ENCODE measurements at places on chromosomes 7 and 10.
A peak's percentile ranks its signal among the peaks of the same experiment; 100 is the strongest.

DNA sequence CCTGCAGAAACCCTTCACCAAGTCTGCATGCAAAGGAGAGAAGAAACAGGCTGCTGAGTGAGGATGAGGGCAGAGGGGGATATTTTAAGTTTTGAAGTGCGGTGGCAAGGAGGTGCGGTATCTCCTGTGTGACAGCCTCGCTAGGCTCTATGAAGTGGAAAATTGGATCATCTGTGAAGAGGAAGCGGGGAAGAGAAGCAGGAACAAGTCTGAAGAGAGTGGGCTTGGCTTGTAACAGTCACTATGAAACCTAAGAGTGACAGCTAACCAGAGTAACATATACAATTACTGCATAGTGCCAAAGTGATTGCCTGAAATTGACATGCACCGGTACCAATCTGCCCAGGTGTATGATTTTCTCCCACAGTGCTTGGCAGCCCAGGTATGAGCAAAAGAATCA is 287.5 kb upstream of the KLF14 start:
- no peak for DNase-seq

DNA sequence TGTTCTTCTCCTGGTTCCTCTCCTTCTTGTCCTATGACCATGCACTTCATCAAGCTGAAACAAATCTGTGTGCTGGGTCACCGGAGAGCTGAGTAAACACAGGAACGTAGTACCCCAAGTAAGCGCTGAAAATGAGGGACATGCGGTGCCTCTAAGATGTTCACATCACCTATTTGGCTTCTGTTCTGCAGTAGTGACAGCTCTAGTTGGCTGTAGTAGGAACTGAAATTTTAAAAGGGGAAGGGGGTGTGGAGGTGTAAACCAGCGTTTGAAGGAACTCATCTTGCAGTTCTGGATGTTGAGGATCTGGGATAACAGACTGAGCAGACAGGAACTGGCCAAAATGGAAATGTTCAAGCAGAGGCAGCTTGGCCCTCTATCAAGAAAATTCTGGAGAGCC is 85.2 kb downstream of the WNT2 start:
- DNase-seq, result no peak

- DNase-seq, result no peak
Observed at GRCh38 chr7:144525956-144526355, 122.5 kb upstream of the NOBOX start.

DNA sequence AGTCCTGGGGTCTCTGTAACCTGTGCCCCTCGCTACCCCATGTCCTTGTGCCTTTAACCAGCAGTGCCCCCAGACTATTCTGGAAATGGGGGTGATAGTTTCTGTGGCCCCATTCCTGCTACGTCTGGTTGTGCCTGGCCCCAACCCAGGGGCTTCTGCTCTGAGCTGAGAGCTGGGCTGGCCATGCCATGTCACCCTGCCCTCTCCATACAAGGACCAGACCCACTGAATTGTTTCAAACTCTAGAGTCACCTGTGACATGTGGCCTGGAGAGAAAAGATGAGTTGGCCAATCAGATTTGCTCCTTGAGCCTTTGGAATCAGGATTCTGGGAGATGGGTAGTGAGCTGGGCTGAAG is 108.6 kb downstream of the GRK5 start:
- DNase-seq, result no peak

DNA sequence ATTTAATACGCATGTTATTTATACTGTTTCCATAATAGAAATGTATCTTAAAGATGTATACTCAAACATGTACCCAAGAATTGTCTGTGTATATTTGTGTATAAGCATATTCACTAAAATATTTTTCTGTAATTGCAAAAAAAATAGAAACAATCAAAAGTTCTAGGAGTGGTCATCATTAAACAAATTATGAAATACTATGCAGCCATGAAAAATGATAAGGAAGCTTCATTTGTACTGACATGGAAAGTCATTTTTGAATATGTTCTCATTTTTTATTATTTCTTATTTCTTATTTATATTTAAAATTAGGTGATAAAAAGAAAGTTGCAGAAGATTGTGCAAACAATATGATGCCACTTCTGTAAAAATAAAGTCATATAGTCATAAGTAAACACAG is 400.0 kb upstream of the AUTS2 start:
- no peak for DNase-seq

DNA sequence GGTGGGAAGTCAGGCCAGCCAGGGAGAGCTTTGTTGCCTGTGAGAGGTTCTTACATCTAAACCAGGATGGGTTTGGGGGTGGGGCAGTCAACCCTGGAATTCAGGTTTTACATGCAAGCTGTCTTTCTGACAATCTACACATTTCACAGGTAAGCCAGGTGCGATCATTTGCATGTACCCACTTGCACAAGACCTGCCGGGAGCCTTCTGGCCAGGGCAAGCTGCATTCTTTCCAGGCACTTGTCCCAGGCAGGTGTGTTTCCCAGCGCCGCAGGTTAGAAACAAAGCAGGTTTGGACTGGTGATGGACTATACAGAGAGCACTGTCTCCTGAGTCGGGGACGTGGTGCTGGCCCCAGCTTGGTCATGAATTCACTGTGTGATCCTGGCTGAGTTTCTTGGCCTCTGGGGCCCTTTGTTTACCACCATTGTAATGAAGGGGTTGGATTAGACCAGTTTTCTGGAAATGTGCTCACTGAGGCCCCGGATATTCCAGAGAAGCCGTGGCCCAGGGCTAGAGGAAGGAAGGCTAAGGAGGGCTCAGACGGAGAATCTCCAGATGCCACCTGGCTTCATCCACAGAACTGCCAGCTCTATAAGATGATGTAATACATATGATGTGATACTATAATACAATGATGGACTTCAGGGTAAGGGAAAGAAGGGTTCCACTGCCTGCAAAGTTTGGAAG is 205.2 kb upstream of the SVIL start:
- no peak for DNase-seq

GRCh38 chr10:58265249-58265648 is 2.4 kb downstream of the IPMK start:
- no peak for DNase-seq

- DNase-seq, result no peak
Observed at GRCh38 chr7:68321776-68322496, 1276.3 kb upstream of the AUTS2 start.

- no peak for DNase-seq
Observed at GRCh38 chr10:127257395-127257794, 61.0 kb upstream of the INSYN2A start.

- DNase-seq, result no peak
Observed at GRCh38 chr7:149859876-149860275, 13.9 kb upstream of the ATP6V0E2 start.

- peak; percentile 88 for DNase-seq
Observed at GRCh38 chr10:90306187-90306586, 551.7 kb downstream of the HTR7 start.

- DNase-seq, result no peak
Observed at GRCh38 chr10:15482156-15482555, 111.1 kb upstream of the FAM171A1 start.

DNA sequence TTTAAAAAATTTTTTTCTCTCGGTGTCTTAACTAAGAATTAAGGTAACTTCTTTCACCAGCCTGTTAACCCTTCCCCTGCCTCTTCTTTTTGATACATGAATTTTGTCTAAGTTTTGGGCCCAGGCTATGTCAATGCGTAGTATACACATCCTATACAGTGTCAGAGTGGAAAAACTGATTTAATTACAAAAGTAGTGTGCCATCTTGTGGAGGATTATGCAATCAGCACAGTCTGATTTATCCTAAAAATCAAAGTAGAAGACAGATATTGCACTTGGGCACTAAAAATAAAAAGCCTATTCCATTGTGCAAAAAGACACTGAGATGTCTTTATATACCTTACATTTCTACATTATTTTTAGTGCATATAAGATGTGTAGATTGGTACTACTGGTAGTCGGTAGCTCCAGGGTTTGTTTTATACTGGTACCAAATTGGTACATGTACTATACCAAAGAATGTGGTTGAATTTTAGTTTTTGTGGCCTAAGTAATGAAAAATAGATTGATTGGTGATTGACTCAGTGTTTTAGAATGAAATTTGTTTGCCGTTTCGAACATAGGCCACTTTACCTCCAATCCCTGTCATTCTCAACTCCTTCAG is 96.6 kb downstream of the MKLN1 start:
- DNase-seq, result peak; percentile 7

DNA sequence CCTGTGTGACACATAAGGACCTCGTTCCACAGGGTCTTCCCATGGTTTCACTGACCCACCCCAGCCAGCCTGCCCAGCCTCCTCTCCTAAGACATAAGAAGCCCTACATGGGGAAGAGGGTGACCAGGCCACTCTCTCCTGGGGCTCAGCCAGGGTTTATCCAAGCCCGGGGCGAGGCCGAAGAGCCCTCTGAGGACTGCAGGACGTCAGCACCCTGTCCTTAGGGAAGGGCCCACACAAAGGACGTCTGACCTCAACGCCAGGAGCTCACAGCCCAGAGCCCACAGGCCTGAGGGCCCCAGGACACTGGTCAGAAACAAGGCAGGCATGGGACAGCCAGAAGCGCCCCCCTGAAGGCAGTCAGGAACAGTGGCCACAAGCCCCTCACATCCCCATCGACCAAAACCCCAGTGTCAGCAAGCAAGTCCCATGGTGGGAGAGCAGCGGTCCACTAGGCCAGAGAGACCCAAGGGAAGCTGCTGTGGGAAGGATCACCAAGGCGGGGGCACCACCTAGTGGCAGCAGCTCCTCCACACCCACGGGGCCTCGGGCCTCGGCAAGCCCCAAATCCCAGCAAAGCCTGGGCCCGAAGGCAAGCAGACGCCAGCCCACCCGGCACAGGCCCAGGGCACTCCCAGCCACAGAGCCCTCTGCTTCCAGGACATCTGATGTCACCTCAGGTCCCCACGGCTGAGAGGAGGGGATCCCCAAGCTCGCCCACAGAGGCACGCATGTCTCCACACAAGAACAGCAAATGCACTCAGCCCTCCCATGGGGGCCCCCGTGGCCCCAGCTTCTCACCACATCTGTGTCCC is 23.4 kb downstream of the MAD1L1 start:
- peak; percentile 47 for DNase-seq

DNA sequence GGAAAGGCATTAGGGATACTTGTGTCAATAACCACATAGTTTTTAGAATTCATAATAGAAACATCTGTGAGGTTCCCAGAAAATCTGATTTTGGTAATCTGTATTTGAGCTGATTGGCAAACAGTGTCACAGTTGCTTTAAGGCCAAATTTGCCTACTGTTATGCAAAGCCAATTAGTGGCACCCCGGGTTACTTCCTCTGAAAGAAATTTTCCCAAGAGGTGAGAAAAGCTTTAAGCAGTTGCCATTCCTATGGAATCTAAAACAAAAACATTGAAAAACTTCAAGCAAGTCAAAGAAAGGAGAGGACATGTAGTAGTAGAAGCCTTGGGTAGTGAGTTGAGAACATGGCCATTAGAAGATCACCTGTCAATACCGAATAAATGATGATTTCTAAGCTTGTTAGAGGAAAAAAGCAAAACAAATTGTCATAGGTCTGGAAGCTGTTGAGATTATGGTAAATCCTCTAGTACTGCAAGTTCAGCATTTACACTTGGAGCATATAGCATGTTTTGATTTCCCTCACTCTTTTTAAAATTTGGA is 176.8 kb downstream of the TWIST1 start:
- DNase-seq, result no peak

GRCh38 chr10:55820478-55820877 is 540.6 kb downstream of the ZWINT start:
- no peak for DNase-seq

GRCh38 chr7:20165146-20165510 is 52.1 kb downstream of the MACC1 start:
- no peak for DNase-seq

DNA sequence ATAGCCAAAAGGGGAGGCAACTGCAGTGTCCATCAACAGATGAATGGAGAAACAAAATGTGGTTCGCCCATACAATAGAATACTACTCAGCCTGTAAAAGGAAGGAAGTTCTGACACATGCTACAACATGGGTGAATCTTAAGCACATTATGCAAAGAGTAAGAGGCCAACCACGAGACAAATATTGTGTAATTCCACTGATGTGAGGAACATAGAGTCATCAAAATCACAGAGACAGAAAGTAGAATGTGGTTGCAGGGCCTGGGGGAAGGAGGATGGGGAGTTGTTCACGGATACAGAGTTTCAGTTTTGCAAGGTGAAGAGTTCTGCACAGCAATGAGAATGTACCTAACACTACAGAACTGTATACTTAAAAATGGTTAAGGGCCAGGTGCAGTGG is 13.7 kb upstream of the C10orf71 start:
- DNase-seq, result no peak

DNA sequence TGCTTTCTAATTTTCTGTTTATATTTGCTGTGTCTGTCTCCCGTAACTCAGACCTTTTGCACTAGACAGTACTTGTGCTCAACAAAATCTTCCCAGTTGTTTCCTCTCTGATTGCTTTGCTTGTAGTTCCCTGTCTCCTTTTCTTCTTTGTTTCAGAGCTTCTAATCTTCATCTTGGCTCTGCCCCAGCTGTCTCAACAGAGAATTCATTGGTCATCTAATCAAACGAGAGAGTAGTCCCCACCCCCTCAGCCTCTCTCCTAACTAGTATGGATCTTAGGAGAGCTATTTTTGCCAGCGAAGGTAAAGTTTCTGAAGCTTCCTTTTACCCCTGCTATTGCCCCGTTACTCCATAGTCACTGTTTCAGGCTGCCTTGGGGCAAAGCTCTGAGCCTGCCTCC is 32.8 kb downstream of the SLC26A4 start:
- no peak for DNase-seq

- DNase-seq, result no peak
Observed at GRCh38 chr7:31121601-31122000, 69.5 kb downstream of the ADCYAP1R1 start.

DNA sequence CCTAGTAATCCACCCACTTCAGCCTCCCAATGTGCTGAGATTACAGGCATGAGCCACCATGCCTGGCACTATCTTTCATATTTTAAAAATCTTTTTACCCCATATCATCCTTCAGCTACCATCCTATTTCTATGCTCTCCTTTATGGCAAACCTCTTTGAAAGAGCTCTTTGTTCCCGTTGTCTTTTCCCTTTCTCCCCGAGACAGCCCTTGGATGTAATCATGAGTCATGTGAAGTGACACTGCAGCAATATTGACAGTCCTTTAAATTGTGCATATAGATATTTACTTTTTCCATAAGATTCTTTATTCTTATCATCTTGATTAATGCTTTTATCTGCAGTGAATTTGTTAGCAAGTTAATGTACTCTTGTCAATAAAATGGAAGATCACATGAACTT is 286.6 kb downstream of the ANKRD7 start:
- DNase-seq, result no peak

- no peak for DNase-seq
Observed at GRCh38 chr10:117004227-117005025, 561 bp downstream of the SHTN1 start.

- no peak for DNase-seq
Observed at GRCh38 chr10:78212060-78212785, 178.6 kb downstream of the RPS24 start.

DNA sequence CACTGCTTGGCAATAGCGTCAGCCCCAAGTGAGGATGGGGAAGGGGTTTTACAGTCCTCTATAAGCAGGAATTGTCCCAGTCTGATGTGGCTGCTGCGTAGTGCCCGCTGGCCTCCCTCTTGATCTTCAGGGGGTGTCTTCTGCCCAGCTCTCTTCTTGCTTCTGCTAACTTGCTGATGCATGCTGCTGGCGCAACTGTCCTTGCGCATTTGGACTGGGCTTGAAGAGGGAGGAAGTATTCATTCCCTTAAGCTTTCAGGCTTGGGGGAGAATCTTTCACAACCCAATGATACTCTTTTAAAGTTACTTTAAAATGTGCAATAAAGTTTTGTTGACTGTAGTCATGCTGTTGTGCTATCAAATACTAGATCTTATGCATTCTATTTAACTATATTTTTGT is 10.3 kb downstream of the GALNT11 start:
- no peak for DNase-seq

GRCh38 chr7:105017657-105018365 is 3.8 kb downstream of the KMT2E start:
- DNase-seq, result no peak
